ENCODE measurements at places on chromosomes 2 and 18.
A peak's percentile ranks its signal among the peaks of the same experiment; 100 is the strongest.

DNA sequence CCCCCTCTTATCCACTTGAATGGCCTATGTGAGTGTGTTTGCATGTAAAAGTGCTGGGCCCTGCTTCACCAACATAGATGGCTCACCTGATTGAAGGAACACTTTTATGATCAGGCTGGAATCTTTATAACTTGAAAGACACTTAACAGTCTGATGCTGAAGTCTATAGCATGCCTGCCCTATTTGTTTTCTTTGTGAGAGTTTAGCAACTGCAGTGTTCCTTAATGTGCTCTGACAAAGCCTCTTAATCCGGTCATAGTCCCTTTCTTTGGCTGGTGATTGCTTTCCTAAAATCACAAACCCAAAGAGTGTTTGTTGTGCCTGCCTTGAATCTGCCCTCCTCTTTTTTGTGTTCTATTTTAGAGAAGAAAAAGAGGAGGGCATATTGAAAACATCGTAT lies 1382.8 kb upstream of the CELF4 start:
- DNase-seq, result no peak

DNA sequence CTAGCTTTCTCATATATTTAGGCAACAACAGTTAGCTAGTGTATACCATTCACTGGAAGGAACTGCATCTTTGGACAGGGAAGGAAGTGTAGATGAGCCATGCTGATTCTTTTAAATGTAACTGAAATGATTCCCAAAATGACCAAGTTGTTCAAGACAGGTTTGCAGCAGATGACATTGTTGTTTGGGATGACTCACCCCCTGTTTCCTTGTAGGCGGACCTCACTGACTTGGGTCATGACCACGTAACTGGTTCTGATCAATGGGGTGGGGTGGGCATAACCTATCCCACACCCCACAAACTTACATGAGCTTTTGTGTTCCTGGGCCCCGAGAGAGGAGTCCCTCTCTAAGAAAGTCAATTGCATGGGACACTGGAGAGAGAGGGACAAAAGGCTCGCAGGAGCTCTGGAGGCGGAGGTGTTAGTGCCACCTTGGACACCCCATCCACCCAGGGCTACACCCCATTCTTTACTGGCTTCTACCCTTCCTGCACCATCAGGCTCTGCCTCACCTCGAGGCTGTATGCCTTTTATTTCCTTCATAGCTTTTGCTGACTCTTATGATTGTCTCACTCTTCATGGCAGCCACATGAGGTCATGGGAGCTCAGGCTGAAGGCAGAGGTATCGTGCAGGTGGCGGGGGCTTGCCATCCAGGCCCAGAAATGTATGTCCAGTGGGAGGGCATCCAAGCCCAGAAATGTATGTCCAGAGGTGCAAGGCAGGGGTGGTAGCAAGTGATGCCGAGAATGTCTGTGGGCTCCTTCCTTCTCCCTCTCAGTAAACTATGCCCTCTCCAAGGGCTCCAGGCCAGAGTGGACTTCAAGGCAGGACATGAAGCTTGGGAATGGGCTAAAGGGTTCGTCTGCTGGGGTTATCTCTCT lies 108.0 kb downstream of the TWIST2 start:
- no peak for DNase-seq

DNA sequence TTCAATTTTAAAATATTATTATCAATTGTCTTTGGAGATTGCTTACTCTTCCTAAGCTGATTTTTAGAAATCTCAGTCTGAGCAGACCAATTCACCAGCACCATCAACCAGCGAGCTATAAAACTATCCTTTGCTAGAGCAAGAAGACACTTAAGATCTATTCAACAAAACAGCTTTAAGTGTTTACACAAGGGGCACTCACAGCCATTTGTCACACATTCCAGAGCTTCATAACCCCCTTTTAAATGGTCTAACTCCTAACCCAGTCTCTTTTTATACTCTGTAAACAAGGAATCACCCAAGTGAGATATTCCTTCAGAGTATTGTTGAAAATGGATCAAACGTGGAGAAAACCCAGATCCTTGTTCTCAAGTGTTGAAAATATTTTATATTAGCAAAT lies 1294.1 kb upstream of the CHAC2 start:
- DNase-seq, result no peak

DNA sequence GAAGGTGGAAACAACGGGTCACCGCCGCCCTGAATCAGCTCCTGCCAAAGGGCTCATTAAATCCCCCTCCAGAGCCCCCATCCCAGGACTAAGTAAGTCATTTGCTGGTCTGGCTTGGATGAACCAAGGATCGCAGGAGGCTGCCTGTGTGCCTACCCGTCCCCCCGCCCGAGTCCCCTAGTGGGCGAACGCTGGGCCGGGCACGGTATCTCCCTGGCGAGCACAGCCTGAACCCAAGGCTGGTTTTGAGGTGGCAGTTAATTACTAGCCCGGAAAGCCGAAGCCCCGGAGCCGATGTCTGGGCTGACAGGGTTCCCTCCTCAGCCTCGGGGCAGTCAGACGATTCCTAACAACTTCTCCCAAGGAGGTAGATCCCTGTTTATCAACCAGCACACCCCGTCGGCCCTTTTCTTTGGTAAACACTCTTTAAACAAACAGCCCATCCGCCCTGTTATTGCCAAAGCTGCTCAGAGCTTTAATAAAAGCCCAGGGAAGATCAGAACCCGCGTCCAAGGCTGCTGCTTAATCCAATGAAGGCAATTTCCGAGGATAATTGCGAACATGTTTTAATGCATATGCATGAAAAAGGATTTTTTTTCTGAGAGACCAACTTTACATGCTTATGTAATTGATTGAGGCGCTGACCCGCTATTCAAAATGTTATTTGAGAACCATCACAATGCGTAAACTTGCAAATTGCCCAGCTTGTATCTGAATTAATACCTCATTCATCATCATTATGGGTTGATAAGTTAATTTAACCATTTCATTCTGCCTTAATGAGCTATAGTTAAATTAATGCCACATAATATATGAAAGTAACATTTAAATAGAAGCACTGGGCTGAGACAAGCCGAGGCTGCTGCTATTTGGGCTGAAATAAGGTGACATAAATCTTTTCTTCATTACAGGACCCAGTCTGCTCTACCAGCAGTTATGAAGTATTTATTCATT lies 10.5 kb downstream of the EVX2 start:
- DNase-seq, result peak; percentile 20

GRCh38 chr2:226213717-226214116 lies 585.9 kb downstream of the IRS1 start:
- no peak for DNase-seq

- no peak for DNase-seq
Measured at GRCh38 chr2:215726070-215726469, 287.3 kb downstream of the MREG start.

- no peak for DNase-seq
Measured at GRCh38 chr18:379681-380330, 112.0 kb upstream of the THOC1 start.

GRCh38 chr2:1224901-1225300 lies 188.4 kb upstream of the TPO start:
- DNase-seq, result no peak

DNA sequence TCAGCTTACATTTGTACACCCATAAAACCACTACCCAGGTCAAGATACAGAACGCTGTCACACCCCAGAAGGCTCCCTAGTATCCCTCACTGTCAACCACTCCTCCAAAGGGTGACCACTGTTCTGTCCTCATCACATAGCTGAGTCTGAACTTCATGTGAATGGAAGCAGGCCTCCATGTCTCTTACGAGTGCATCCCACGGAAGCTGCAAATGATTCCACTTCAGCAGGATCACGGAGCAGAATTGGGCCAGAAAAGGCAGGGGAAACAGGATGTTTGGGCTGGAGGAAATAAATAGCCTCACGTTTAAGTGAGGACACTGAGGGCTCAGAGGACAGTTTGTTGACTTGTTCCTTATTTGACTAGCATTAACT lies 38.4 kb downstream of the LBH start:
- no peak for DNase-seq

DNA sequence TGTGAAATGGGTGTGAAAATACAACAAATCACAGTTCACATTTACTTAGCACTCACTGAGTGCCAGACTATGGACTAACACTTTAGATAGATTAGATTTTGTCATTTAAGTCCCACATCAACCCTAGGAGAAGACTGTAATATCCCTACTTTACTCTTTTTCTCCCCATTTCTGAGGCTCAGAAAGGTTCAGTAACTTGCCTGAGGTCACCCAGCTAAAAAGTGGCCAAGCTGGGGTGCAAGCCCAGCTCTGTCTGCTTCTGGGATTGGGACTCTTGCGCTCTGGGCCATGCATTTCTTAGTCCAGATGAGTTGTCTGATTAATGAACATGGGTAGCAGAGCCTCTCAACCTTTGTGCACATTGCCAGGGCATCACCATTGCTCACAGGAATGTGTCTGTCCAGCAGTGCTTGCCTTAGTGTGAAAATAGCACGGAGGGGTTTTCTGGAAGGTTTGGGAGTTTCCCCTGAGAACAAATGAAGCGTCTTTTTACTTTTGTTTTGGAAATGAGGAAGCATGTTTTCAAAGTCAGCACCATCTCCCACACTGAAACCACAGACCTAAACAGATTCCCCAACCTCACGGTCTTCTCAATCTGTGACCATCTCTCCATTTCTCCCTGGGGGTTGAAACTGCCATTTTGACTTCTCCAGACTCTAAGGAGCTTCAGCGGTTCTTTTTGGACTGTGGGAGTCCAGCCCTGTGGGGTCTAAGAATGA lies 31.9 kb downstream of the NRP2 start:
- no peak for DNase-seq

GRCh38 chr2:29841386-29842004 lies 79.9 kb downstream of the ALK start:
- peak; percentile 35 for DNase-seq

GRCh38 chr2:8121022-8121825 lies 560.6 kb upstream of the ID2 start:
- no peak for DNase-seq

DNA sequence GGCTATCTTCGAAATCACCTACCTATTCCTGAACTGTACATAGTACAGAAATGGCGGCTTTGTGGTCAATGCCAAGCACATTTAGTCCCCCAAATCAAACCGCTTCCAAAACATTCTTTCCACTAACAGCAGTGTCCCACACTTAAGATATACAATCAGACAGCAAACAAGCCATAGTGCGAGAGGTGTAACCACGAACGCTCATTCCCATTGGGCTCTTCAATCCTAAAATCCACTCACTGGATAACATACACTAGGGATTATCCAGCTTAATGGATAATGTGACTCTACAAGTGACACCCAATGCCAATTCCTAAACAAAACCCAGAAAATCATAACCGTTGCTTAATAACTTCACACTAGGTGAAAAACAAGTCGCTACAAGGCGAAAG lies 2.0 kb downstream of the XPO1 start:
- DNase-seq, result no peak

GRCh38 chr2:239118675-239119211 lies 270.9 kb downstream of the TWIST2 start:
- DNase-seq, result no peak

GRCh38 chr2:86001326-86001725 lies 104.4 kb downstream of the POLR1A start:
- no peak for DNase-seq

- DNase-seq, result peak; percentile 29
Measured at GRCh38 chr2:46073540-46074046, 223.6 kb upstream of the EPAS1 start.

DNA sequence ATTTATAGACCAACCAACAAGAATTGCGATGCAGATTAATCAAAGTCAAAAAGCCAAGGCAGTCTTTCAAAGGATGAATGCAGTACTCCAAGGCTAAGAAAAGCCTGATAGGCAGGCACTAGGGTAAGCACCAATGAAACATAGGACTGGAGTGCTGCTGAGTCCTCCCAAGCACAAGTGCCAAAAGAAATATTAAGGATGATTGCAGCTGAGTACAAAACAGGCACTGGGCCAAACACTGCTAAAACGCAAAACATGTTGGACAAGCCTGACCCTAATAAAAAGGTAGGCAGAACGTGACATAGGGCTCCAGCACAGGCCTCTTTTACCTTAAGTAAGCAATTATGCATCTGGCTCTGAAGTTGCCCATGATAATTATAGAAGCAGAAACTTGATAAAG lies 160.1 kb upstream of the LRP1B start:
- no peak for DNase-seq

DNA sequence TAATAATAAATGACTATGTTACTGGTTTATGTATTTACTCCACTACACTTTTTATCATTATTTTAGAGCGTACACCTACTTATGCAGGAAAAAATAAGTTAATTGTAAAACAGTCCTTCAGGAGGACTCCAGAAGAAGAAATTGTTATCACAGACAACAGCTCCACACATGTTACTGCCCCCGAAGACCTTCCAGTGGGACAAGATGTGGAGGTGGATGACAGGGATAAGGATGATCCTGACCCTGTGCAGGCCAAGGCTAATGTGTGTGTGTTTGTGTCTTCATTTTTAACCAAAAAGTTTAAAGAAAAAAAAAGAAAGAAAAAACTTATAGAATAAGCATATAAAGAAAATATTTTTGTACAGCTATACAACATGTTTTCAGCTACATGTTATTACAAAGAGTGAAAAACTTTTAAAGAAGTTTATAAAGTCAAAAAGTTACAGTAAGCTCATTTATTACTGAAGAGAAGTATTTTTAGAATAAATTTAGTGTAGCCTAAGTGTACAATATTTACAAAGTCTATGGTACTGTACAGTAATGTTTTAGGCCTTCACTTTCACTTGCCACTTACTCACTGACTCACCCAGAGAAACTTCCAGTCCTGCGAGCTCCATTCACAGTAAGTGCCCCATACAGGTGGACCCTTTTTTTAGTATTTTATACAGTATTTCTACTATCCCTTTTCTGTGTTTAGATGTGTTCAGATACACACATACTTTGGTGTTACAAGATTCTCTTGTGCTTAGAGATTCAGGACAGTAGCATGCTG lies 7.5 kb downstream of the TGFBRAP1 start:
- no peak for DNase-seq

DNA sequence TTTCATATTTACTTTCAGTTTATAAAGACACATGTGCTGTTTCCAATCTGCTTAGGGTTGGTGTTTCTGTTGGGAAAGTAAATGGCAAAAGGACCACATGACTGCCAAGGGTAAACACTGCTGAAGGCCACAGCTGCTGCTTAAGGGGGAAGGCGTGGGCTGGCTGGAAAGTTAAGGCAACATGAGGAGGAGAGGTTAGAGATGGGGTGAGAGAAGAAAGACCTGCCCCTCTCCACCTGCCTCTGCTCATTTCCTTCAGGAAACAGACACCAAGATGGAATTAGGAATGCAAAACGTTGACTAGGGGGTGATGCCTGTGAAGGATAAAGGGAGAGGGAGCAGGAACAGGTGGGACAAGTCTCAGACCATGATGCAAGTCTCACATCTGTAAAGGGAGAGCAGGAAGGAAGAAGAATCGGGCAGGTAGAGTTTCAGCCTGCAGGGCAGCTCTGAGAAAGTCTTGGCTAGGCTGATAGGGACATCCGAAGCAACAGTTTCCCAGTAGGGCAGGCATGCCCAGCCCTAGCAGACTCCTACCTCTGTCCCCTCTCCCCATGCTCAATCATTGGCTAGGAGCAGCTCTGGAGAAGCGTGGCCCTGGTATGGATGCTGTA lies 86.0 kb downstream of the CDC42EP3 start:
- DNase-seq, result no peak

DNA sequence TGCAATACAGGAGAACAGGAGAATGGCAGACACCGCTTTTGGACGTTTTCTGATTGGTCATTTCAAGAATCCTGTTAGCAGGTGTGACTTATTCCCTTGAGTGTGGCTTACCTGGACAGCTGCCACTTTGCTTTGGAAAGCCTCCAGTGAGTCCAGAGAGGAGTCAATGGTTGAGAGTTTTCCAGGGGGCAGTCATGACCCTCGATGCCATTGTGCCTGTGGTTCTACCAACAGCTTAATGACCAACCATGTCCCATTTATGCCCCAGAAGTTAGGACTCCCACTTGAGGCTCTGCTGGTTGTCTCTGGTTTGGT lies 12.4 kb downstream of the IGFBP2 start:
- no peak for DNase-seq

Data from endothelial cell (in vitro differentiated cells).